ENCODE measurements at places on chromosomes 12 and 14. TPM values are rescaled to one million over a fixed set of nuclear protein-coding genes. Genes with fewer than 3 reads are reported as not detected.
A peak's percentile ranks its signal among the peaks of the same experiment; 100 is the strongest.

KLRK1 gene
- 0.36 TPM for total RNA-seq

GRCh38 chr14:60189923-60190840 lies 25.0 kb upstream of the DHRS7 start:
- DNase-seq, result no peak

GRCh38 chr12:108801736-108802100 lies 55.7 kb downstream of the SSH1 start:
- DNase-seq, result peak; percentile 49

GRCh38 chr12:4564818-4565217 lies 2.8 kb downstream of the DYRK4 start:
- DNase-seq, result no peak

GRCh38 chr14:69355607-69356281 lies 42.4 kb downstream of the ERH start:
- no peak for DNase-seq
